Natural killer cell (primary cell): ENCODE measurements at places on chromosomes 1 and 21. TPM values are rescaled to one million over a fixed set of nuclear protein-coding genes. Genes with fewer than 3 reads are reported as not detected.
A peak's percentile ranks its signal among the peaks of the same experiment; 100 is the strongest.

- H3K4me3 ChIP-seq: no peak overlapping the region
- H3K27ac ChIP-seq: no peak overlapping the region
- no peaks in the 10 kb centered on the region for H3K36me3 ChIP-seq
- H3K4me1 ChIP-seq: no peaks in the 10 kb centered on the region
These were observed 93.6 kb upstream of the BCAR3 start for GRCh38 chr1:93775224-93775623.

- H3K27ac ChIP-seq: no peak within 1 kb of the TSS
- H3K4me1 ChIP-seq: peaks cover 9% of the 10 kb centered on the region
- no peak for DNase-seq
- no peak within 1 kb of the TSS for H3K4me3 ChIP-seq
These were observed at the start of gene TRIM67 for GRCh38 chr1:231161667-231162296. Gene TRIM67, plus strand, starts transcription at chr1:231162058. Its CDS starts 912 bp downstream, at chr1:231162970.

DNA sequence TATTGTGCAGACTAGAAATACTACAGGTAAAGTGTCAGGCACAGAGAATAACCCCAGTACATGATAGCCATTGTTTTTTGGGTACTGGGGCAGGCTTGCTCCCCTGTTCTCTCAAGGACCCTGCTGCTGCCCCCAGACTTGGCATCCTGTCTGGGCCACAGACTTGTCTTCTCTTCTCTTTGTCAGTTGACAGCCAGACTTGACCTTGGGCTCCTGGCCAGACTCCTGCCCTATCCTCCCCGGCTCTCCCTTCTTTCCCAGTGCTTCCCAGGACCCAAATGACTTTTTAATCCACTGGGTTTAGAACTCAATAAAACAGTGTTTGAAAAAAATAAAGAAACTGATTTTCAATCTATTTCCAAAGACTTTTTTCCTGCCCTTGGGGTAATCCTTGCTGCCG is 43.2 kb downstream of the ZSCAN20 start:
- no peak overlapping the region for H3K4me3 ChIP-seq
- no peaks in the 10 kb centered on the region for H3K27me3 ChIP-seq
- no peaks in the 10 kb centered on the region for H3K36me3 ChIP-seq
- no peaks in the 10 kb centered on the region for H3K4me1 ChIP-seq
- no peak overlapping the region for H3K27ac ChIP-seq

DNA sequence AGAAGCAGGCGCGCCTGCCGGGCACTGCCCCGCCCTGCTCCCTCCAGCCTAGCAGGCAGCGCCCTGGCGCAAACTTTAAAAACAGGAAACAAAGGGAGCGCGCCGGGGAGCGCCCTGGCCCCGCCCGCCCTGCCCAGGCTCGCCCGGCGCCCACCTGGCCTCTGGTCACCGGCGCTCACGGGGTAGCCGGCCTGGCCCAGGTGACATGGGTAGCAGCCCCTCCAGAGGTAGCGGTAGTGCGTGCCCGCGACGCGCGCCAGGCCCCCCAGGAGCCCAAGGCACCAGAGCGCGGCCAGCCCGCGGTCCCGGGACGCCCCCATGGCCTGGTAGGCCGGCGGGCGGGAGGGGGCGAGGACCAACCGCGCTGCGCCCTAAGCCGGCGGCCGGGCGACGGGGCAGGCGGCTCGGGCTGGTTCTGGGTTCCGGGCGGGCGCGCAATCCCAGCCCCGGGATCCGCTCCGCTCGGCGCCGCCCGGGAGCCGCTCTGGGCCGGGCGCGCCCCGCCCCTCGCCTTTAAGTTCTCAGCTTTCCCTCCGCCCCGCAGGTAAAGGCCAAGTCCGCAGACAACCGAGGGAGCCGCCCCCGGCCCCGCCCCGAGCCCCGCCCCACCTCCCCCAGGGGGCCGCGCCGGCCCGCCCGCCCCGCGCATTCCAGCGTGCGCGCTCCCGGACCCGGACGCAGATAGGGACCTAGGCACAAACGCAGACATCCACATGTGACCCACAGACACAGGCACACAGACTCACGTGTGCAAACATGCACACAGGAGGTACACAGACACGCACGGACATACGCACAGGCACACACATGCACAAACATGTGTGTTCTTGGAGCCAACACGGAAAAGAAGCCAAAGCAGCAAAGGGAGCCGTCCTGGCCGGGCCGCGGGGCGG is 76.7 kb downstream of the ARHGEF16 start:
- H3K27me3 ChIP-seq: no peaks in the 10 kb centered on the region
- H3K4me1 ChIP-seq: peaks cover 11% of the 10 kb centered on the region
- peak; percentile 87 for DNase-seq
- H3K27ac ChIP-seq: no peak overlapping the region
- peak overlapping the region; percentile 41 for H3K4me3 ChIP-seq
- no peaks in the 10 kb centered on the region for H3K36me3 ChIP-seq

DNA sequence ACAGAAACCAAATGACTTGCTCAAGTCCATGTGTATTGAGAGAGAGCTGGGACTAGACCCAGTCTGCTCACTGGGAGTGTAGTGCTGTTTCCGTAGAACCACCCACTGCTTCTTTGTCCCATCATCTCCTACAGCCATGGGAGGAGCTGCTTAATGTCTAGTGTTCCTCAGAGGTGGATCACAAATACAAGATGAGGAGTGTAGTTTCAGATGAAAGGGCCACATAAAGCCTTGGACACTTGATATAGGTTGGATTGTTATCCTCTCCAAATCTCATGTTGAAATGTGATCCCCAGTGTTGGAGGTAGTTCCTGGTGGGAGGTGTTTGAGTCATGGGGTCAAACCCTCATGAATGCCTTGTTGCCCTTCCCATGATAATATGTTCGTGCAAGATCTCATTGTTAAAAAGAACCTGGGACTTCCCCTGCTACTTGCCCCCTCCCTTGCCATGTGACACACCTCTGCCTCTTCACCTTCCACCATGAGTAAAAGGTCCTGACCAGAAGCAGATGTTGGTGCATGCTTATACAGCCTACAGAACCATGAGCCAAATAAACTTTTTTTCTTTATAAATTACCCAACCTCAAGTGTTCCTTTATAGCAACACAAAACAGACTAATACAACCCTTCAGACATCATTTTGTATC is 127.5 kb upstream of the DNAH14 start:
- no peak overlapping the region for H3K4me3 ChIP-seq
- H3K27me3 ChIP-seq: no peaks in the 10 kb centered on the region
- DNase-seq: no peak

GRCh38 chr1:24415910-24416665 is 486 bp downstream of the NIPAL3 start:
- no peaks in the 10 kb centered on the region for H3K27me3 ChIP-seq
- peaks cover 32% of the 10 kb centered on the region for H3K4me1 ChIP-seq
- no peak for DNase-seq

- H3K27ac ChIP-seq: no peak overlapping the region
- H3K4me3 ChIP-seq: no peak overlapping the region
- H3K36me3 ChIP-seq: no peaks in the 10 kb centered on the region
- H3K27me3 ChIP-seq: no peaks in the 10 kb centered on the region
- no peak for DNase-seq
These were observed 198.0 kb upstream of the ZP4 start for GRCh38 chr1:238088560-238089290.

GRCh38 chr1:48200166-48200900 is 22.2 kb upstream of the SLC5A9 start:
- no peaks in the 10 kb centered on the region for H3K4me1 ChIP-seq
- no peaks in the 10 kb centered on the region for H3K27me3 ChIP-seq
- H3K36me3 ChIP-seq: no peaks in the 10 kb centered on the region
- DNase-seq: no peak
- H3K27ac ChIP-seq: no peak overlapping the region
- no peak overlapping the region for H3K4me3 ChIP-seq

DNA sequence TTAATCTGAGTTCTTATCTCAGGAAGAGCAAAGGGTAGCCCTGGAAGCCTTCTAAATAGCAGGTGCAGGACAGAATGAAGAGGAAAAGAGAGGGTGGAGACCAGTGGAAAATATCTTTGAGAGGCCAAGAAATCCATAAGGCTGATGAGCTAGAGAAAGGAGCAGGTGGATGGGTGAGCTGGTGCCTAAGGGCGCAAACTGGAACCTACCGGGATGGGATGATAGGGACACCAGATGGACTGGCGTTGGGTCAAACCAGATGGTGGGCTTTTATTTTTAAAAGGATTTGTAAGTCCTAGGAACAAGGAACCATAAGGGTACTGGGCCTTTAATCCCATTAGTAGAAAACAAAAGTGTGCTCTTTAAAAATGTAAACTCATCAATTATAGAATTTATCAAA is 59.7 kb downstream of the RGL1 start:
- DNase-seq: no peak
- no peaks in the 10 kb centered on the region for H3K4me1 ChIP-seq
- H3K27ac ChIP-seq: no peak overlapping the region
- no peaks in the 10 kb centered on the region for H3K27me3 ChIP-seq
- H3K36me3 ChIP-seq: no peaks in the 10 kb centered on the region

- no peak for DNase-seq
- H3K36me3 ChIP-seq: no peaks in the 10 kb centered on the region
- peaks cover 21% of the 10 kb centered on the region for H3K27me3 ChIP-seq
- H3K4me3 ChIP-seq: no peak overlapping the region
These were observed 3.0 kb downstream of the PCP4L1 start for GRCh38 chr1:161261261-161262235.

- no peak overlapping the region for H3K4me3 ChIP-seq
- H3K27me3 ChIP-seq: no peaks in the 10 kb centered on the region
- DNase-seq: no peak
- H3K4me1 ChIP-seq: peaks cover 8% of the 10 kb centered on the region
These were observed 98.9 kb downstream of the DHRS3 start for GRCh38 chr1:12518931-12519692.

DNA sequence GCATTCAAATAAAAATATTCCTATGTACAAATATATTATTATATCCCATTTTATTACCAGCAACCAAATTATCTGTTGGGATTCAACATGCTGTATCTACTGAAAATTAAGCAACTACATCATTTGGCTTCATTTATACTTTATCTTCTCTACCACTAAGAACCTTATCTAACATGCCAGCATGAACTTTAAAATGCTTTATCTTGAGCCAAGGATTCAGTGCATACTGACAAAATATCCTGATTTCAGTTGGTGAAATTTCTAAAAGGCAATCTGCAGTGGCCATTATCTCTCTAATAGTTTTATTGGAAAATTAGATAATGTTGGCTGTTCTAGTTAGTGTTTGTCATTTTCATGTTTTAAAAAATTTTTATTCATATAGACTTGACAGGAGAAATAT is 1149.9 kb downstream of the KCNT2 start:
- H3K27me3 ChIP-seq: no peaks in the 10 kb centered on the region
- no peaks in the 10 kb centered on the region for H3K36me3 ChIP-seq
- H3K27ac ChIP-seq: no peak overlapping the region
- no peak for DNase-seq
- H3K4me1 ChIP-seq: no peaks in the 10 kb centered on the region

DNA sequence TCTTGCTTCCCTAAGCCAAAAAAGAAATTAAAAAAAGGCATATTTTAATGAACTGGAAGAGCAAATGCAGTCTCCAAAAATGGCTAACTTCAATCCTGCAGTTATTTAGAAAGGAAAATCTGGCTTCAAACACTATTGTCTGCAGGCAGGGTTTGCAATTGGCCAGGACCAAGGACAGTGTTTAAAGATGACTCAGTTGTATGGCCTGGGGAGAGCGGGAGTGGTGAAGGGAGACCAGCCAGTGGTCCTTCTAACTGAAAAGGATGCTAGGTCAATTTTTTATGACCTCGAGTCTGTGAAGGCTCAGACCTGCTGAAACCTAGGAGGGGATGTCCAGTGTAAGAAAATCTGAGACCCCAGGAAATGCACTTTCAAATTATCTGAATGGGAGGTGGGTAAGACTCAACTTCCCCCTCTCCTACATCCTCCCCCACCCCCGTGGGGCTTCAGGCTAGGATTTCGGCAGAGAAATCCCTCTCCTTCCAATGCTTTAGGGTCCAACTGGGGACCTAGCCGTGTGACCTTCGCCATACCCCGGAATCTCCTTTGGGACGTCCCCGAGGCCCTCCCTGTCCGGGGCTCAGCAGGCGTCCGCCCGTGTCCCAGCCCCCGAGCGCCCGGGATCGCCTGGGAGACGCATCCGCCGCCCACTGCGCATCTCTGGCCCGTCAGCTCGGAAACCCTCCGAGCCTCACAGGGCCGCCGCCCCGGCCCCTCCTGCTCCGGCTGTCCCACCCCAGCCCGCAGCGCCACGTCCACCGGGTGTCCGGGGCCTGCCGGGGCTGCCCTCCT is 602 bp upstream of the RIMKLA start:
- peaks cover 17% of the 10 kb centered on the region for H3K27me3 ChIP-seq
- no peak for DNase-seq
- H3K4me1 ChIP-seq: peaks cover 9% of the 10 kb centered on the region

GRCh38 chr1:183870351-183871077 is 65.6 kb downstream of the RGL1 start:
- DNase-seq: no peak
- no peaks in the 10 kb centered on the region for H3K4me1 ChIP-seq
- H3K27ac ChIP-seq: no peak overlapping the region
- H3K4me3 ChIP-seq: no peak overlapping the region

GRCh38 chr1:189859385-189859977 is 618.2 kb downstream of the BRINP3 start:
- no peak overlapping the region for H3K4me3 ChIP-seq
- no peaks in the 10 kb centered on the region for H3K27me3 ChIP-seq
- no peaks in the 10 kb centered on the region for H3K36me3 ChIP-seq

DNA sequence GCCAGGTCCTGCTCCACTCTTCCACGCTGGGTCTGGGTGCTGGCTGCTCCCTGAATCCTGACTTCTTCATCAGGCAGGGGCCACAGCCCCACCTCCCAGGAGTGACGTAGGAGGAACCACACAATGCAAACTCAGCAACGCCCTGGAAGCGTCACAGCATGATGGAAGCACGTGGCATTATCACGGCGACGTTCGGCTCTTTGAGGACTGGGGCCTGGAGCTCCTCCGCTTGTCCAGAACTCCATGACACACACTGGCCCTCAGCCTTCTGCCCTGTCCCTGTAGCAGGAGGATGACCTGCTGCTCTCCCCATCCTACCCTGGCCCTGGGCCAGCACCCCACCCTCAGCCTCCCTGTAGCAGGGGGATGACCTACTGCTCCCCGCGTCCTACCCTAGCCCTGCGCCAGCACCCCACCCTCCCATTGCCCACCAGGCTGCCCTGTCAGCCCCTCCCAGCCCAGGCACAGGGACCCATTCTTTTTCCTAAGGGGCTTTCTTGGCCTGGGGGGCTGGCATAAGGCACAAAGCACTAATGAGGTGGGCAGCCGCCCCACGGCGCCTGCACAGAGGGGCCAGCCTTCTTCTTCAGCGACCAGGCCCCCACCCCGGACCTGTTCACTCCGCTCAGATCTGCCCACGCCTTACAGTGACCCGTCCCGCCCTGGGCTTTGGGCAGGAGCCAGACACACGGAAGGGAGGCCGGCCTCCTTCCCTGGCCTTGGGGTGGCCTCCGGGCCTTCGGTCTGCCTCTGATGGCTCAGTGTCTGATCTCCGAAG is 65.7 kb downstream of the DHRS3 start:
- peaks cover 5% of the 10 kb centered on the region for H3K4me1 ChIP-seq
- no peak overlapping the region for H3K4me3 ChIP-seq
- DNase-seq: no peak
- no peaks in the 10 kb centered on the region for H3K27me3 ChIP-seq
- H3K27ac ChIP-seq: no peak overlapping the region

GRCh38 chr1:161282991-161283390 is 24.4 kb downstream of the PCP4L1 start:
- H3K4me3 ChIP-seq: no peak overlapping the region
- no peaks in the 10 kb centered on the region for H3K4me1 ChIP-seq
- DNase-seq: no peak
- H3K27ac ChIP-seq: no peak overlapping the region
- no peaks in the 10 kb centered on the region for H3K27me3 ChIP-seq

- no peaks in the 10 kb centered on the region for H3K27me3 ChIP-seq
- no peak overlapping the region for H3K27ac ChIP-seq
- no peaks in the 10 kb centered on the region for H3K36me3 ChIP-seq
- no peak for DNase-seq
These were observed 84.0 kb downstream of the FMO4 start for GRCh38 chr1:171397851-171398469.

Gene E2F2
- total RNA-seq: 2.1 TPM

Gene FNDC10
- total RNA-seq: 3.2 TPM

Gene KDF1
- 0.20 TPM for total RNA-seq

Gene GUCA2A
- not detected for total RNA-seq
